GM19239 (cell line): ENCODE measurements at places on chromosomes 7 and 10.
A peak's percentile ranks its signal among the peaks of the same experiment; 100 is the strongest.

DNA sequence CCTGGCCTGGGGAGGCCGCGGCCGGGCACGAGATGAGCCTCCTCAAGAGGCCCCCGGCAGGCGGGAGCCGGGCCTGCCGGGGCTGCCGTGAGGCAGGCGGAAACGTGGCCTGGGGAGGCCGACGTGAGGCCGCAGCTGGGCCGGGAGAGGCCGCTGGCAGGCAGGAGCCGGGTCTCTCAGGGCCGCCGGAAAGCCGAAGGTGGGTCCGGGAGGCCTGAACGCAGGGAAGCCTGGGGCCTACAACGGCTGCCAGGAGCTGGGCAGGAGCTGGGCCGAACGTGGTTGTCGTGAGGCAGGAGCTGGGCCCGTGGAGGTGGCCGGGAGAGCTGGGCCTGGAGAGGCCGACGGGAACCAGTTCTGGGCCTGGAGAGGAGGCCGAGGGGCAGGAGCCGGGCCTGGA is 171.9 kb downstream of the TPST1 start:
- DNase-seq, result no peak

DNA sequence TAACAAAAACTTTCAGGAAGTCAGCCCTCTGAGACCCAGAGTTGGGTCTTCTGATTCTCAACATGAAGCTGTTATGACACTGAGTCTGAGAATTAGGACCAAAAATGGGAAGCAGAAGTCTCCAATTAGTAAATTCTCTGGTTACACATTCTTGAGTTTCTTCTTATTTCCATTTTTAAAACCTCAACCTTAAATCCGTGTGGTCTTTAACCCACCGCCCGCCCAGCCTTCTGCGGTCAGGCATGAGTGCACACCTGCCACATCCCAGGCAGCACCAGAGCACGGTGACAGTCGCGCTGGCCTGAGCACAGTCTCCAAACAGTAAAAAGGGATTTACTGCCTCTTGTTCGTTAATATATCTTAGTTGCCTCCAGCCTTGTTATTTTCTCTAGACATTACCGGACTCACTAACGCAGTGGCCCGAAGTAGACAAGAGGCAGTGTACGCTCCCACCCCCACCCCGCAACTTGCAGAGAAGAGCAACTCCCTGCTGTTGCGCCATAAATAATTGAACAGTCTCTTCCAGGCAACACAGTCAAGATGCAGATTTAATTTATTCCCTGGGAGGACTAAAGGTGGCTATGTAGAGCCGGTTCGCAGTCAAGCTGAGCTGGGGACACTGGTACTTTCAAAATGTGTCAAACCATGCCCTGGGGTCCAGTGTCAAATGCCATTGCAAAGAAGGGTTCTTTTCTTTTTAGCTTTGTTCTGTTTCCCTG is 147.0 kb upstream of the CELF2 start:
- no peak for DNase-seq

DNA sequence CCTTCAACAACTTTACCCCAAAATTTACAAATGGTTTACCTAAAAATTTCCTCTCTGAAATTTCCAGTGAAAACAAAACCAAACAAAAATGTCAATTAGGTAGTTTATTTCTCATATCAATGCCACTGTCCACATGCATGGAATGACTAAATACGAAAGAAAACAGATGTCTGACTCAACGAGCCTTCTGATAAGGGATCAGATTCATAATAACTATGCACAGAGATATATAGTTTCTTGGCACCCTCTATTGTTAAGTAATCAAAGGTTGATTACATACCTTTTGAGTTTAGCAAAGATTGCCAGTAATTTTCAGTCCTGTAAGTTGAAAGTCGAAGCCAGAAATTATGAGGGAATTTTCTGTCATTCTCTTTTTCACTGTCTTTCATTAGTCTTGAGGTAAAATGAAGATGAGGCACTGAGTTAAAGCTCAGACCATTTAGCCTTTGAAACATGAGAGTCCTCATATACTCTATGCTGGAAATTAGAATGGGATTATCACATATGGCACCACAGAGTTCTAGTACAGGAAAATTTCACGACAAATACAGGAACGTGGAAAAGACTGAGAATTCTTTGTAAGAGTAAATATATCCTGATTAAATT is 519.1 kb upstream of the ANKRD30A start:
- no peak for DNase-seq

DNA sequence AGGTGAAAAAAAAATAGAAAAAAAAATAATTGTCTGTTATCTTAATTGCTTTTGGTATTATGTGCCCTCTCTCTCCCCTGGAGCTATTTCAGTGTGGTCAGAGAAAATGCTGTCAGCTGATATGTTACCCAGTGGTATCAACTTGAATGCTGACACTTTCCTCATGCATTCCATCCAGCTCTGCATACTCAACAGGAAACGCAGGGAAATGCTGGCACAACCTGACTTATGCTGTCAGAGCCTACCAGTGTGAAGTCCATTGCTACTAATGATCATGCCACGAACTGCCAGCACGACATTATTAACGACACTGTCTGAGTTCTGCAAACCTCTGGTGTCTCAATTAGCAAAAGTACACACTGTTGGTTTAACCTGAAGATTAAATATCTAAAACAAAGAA is 182.8 kb downstream of the ZWINT start:
- DNase-seq, result no peak

DNA sequence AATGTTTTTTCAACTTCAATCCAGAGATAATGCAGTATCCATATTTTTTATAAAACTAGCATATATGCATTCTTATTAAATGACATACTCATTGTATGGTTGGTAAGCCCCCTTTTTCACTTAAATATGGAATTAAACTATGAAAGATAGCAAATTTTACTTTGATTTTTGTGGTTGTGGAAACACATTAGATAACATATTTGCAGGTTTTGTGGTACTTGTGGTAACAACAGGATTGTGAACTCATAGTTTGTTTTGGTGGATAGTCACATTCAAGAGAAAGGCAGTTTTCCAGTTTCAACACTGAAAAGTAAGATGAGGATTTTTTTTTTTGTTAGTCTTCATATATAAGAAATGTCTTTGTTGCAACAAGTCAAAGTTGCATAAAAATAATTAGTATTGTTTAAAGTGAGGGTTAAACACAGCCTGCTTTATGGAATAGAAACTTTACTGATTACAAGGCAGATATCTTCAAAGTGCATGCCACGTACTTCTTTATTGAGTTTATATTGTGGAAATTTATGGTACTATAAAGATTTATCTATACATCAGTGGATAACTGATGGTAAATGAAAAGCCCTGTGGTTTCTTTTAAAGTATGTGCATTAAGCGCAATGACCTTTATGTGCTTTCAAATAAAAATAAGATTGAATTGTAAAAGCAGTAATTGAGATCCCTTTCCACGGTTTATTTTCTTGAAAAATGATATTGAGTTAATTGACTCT is 39.7 kb upstream of the SEMA3D start:
- DNase-seq, result no peak

DNA sequence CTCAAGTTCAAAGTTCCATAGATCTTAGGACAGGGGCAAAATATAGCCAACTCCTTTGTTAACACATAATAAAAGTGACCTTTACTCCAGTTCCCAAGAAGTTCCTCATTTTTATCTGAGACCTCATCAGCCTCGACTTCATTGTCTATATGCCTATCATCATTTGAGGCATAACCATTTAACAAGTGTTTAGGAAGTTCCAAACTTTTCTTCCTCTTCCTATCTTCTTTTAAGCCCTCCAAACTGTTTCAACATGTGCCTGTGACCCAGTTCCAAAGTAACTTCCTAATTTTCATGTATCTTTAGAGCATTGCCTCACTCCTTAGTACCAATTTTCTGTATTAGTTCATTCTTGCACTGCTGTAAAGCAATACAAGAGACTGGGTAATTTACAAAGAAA is 569.1 kb downstream of the ANKRD7 start:
- no peak for DNase-seq

GRCh38 chr7:100432621-100433275 is 3.1 kb downstream of the MEPCE start:
- DNase-seq, result no peak

GRCh38 chr7:327991-328702 is 38.2 kb downstream of the FOXL3 start:
- DNase-seq, result no peak

GRCh38 chr10:8462565-8462964 is 408.1 kb downstream of the GATA3 start:
- no peak for DNase-seq

GRCh38 chr10:111831058-111831457 is 352.5 kb downstream of the GPAM start:
- no peak for DNase-seq

GRCh38 chr7:139071680-139072079 is 35.8 kb upstream of the ZC3HAV1L start:
- DNase-seq, result no peak

GRCh38 chr10:31133792-31134310 is 102.2 kb upstream of the ZNF438 start:
- DNase-seq, result peak; percentile 72

DNA sequence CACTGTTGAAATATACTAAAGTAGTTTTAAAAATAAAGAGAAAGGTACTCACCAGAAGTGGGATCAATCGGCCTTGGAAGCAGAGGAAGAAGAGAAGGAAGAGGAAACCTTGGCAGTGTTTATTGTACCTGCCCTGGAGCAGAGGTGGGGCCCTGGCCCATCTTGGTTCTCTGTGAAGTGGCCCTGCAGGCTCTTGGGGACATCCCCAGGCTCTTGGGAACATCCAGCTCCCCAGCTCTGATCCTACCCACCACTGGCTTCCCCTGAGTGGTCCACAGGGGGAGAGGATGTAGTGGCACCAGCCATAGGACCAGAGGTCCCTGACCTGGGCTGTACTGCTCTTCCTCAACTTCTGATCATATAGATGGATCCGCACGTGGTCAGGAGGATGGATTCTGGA is 22.3 kb upstream of the RET start:
- no peak for DNase-seq

DNA sequence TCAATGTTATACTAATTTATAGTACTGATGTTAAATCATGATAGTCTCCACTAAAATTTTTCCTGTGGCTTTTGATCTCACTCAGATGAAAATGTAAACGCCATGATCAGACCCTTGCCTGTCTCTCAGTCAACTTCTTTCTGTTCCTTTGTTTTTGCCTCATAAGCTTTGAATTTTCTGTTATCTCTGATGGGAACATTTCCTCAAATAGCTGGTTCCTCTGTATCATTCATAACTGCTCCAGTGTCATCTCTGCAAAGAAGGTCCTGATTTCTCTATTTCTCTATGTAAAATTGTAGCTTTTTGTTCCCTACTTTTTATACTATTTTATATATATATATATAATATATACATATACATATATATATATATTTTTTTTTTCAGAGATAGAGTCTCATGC is 67.5 kb downstream of the GPR141 start:
- DNase-seq, result no peak

DNA sequence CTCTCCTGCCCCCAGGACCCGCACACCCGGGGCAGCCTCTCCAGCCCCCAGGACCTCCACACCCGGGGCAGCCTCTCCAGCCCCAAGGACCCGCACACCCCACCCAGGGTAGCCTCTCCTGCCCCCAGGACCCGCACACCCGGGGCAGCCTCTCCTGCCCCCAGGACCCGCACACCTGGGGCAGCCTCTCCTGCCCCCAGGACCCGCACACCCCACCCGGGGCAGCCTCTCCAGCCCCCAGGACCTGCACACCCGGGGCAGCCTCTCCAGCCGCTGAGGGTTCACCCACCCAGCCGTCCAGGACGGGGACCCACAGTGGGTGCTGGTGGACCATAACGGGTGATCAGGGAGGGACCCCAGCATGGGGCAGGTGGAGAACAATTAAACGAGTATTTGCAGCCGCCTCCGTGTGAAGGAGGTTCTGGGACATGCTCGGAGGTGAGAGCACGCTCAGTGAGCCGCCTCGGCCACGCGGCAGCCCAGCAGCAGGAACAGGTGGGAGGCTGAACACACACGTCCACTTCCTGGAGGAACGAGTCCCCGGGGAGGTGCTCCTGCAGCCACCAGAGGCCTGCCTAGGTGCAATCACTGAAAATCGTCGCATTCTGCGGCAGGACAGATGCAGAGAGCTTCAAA is 107.9 kb downstream of the PDGFA start:
- DNase-seq, result no peak

DNA sequence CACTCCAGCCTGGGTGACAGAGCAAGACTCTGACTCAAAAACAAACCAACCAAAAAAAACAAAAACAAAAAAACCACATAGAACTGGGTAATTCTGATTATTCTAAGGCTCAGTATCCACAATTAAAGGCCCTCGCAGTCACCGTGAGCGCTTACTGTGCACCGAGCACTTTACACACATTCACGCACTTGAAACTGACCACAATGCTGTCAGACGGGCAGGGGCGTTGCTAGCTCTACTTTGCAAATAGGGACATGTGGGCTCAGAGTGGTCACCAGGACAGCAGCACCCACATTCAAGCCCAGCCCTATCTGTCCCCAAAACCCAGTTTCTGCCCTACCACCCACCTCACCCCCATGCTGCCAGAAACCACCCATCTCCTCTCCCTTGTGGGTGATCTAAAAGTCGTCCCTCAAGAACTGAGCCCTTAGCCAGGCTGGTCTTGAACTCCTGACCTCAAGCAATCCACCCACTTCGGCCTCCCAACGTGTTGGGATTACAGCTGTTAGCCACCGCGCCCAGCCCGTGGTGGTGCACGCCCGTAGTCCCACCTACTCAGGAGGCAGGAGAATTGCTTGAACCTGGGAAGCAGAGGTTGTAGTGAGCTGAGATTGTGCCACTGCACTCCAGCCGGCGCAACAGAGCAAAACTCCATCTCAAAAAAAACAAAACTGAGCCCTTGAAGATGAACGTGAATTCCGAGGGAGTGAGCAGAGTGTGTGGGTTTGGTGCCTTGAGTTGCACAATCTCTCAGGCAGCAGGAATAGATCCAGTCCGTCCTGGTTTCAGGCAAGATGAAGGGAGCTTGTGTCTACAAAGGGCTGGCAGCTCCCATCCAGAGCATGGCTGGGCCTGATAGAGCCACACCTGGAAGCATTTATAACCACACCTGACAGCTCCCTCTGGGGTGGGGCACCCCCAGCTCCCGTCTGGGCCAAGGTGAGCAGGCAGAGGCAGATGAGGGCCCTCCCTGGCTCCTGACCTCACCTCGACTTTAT is 5.4 kb upstream of the HSPB1 start:
- DNase-seq, result no peak

DNA sequence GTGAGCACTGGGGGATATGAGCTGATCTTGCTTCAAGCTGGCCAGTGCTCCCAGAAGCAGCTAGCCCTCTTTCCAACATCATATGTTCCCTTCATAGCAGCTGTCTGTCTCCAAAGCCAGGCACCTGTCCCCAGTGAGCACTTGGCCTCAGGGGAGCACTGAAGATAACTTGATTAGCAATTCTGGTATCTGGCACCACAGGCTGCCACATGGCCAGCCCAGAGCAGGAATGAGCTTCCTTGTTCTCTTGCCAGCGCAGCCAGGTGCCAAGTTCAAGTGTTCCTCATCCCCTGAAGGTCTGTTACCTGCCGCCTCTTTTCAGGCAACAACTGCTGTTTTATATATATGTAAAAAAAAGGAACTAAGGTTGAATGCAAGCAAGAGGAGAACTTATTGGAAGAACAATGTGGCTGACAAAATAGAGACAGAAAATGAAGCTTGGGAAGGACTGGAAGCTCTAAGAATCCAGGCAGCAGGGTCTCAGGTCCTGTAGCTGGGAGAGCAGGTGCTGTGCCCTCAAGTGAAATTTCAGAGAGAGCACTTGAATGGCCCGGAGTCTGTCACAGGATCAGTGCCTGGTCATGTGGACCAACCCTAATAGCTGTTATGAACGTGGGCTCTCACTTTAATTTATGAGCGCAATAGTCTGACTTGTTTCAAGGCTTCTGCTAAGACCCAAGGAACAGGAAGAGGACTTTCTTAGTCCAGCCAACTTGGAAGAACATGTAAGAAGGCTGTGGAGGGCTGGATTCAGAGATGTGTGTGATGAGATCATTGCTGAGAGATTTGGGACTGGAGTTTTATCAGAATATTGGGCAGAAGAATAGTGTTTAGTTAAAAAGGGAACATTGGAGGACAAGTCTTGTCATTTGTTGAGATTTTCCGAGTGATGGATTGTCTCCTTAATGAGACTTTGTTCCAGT is 267.2 kb downstream of the GLRX3 start:
- no peak for DNase-seq
